Cortex of kidney (tissue), 1 donor: ENCODE measurements at places on chromosomes 2 and 18.

GRCh38 chr2:66888246-66888645, 453.3 kb downstream of the MEIS1 start:
- DNase-seq, result no peak

- DNase-seq, result no peak
Observed at GRCh38 chr2:170587922-170588321, 127.2 kb upstream of the SP5 start.

DNA sequence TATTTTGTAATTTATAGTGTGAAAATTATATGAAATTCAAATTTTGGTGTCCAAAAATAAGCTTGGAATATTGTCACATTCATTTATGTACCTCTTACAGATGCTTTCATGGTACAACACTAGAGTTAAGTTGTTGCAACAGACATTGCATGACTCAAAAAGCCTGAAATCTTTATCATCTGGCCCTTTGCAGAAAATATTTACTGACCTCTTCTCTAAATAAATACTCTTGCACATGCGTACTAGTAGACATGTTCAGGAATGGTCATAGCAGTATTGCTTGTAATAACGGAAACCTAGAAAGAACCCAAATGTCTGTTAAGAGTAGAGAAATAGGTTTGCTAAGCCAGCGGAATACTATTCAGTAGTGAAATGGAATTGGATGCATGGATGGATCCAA, 60.4 kb downstream of the GALNT1 start:
- DNase-seq, result no peak

DNA sequence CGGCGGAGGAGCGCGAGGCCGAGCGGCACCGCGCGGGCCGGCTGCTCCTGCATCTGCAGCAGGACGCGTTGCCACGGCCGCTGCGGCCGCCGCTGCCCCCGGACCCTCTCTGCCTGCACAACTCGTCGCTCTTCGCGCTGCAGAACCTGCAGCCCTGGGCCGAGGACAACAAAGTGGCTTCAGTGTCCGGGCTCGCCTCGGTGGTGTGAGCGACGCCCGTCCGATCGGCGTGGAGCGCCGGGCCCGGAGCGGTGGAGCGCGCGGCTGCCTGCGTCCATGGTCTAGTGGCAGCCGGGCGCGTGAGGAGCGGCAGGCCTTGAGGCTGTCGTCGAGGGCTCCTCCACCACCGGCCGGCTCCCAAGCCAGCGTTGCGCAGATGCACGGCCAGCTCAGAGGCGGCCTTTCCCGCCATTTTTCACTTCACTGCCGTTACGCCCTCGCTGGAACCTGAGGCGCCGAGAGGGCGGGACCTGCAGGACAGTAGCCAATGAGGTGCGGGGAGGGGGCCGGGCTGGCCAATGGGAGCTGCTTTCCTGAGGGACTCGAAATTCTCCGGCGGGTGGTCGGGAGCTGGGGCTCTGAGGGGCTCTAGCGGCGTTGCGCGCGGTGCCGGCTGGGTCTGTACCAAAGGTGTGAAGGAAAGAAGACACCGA, 1.9 kb downstream of the TLX2 start:
- no peak for DNase-seq

DNA sequence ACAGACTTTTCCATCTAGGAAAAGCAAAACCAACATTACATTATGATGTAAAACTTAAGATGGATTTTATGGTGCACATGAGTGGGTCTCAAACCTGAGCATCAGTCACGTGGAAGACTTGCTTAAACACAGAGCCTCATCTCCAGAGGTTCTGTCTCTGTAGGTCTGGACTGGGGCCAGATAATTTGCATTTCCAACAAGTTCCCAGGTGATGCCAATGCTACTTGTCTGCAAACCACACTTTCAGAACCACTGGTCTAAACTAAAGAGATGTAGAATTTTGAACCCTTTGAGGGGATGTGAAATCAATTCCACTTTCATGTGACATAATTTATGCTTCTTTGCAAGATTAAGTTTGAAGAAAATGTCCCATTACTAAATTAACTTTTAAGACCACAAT, 522.8 kb downstream of the MBD2 start:
- no peak for DNase-seq

- DNase-seq, result no peak
Observed at GRCh38 chr2:25375371-25375988, 33.8 kb upstream of the DNMT3A start.

DNA sequence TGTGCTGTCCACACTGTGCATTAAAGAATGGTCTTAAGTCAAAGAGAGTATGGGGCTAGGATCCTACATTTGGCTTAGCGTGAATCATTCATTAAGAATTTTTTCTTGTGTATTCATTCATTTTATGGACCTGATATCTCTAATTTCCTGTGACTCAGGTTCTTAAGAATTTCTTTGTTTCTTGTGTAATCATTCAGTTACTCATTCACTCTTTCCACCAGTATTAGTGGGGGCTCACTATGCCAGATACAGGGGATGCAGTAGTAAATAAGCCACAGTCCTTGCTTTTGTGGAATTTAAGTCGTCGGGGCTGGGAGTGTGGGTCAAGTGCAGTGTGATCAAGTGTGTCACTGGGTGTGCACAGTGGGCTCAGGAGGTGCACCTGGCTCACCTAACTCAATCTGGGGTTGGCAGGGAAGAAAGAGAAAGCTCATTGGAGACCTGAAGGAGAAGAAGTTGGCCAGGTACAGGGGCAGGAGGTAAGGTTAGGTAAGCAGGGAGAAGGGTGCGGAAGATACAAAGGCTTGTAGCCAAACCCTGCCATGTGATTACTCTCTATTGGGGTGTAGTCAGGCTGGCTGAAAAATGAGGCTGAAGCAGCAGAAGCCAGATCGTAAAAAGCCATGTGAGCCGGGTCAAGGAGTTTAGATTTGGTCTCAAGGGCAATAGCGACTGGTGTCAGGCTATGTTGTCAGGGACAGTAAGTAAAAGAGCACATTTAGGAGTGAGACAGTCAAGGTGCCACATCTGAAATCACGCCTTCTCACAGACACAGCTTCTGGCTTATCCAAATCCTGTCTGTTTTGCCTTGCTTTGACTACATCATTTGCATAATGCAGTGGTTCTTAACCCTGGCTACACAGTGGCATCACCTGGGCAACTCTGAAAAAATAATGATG, 67.2 kb downstream of the KCTD1 start:
- no peak for DNase-seq

DNA sequence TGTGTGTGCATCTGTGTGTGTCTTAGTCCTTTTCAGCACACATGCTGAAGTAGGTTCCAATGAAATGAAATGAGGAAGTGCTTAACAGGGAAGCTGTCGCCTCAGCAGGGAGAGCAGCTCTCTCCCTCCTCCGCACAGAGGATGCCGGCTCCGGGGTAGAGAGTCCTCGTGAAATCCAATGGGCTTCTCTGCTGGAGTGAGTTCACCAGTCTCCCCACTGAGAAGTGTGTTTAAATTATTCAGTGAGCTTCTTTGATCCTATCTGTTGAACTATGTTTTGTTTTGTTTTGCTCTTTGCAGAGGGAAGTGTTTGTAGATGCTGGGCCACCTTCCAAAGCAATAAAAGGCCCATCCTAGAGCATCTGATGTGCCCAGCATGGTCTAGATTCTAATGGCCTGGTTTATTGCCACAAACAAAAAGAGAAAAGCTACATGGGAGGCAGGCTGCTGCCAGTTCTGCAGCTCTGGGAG, 6.7 kb downstream of the PPP1R7 start:
- no peak for DNase-seq

GRCh38 chr2:197883354-197884032, 79.1 kb downstream of the PLCL1 start:
- DNase-seq, result no peak

GRCh38 chr18:79941473-79942119, 9.9 kb downstream of the SLC66A2 start:
- no peak for DNase-seq

DNA sequence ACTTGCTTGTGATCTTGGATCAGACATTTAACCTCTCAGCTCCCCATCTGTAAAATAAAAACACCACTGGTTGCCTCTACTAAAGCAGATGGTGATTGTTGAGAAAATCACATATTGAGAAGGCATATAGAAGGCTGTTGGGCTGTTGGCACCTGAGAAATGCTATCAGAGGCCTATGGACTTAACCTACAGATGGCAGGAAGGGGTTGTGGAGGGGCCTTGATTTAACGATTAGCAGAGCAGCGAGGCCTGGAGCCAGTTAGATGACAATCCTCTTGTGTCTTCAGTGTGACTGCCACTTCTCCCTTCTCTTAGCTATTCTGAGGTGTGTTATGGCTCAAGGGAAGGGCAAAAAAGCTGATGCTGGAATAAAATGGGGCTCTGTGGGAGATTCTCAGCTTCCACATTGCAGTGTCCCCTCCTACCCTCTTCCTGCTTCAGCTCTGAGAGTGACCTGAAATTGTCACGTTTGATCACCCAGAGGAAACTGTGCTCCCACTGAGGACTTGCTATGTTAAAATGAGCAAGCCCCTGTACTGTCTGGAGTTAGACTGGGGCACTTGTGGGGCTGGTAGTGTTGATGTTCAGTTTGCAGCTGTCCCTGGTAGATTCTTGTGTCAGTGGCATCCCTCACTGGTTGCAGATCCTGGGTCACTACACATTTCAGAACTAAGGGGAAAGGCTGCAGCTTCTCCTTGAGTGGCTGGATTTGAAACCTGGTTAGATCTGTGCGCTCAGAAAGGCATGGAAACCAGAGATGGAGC, 31.5 kb downstream of the CXCR4 start:
- DNase-seq, result no peak
